NCI-H2081 treated with DMSO at 0.1 percent for 48 hours (cell line): ENCODE measurements at places on chromosomes 6 and 20.

DNA sequence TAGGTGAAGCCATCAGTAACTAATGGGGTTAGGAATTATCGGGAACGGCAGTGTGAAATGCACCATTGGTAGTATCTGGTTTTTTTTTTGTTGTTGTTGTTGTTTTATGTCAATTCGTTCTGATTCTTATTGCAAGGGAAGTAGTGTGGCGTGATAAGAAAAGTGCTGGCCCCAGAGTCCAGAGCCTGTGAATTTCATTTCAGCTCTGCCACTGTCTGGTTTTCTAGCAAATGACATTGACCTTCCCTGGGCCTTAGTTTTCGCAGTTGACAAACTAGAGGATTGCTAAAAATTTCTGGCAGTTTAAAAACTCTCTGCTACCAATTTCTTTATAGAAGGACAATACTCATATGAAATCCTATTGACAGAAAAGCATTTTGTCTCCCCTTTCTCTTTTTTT is 161.6 kb downstream of the AIG1 start:
- DNase-seq = no peak

- DNase-seq = no peak
Observed at GRCh38 chr20:25219365-25219764, 23.9 kb downstream of the ENTPD6 start.

DNA sequence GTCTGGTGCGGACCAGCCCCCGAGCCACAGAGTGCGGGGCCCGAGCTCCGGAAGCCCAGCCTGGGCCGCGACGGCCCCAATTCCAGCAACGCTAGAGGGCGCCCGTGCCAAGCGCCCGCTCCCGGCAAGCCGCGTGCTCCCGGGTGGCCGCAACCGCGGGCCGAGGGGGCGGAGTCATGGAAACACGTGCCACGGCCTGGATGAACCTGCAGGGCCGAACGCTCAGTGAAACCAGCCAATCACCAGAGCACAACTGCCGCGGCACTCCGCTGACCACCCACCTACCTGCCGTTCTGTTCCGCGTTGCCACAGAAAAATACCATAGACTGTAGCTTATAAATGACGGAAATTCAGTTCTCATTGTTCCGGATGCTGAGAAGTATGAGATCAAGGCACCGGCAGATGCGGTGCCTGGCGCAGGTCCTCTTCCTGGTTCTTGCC is 85.7 kb upstream of the FOXC1 start:
- no peak for DNase-seq

GRCh38 chr6:108123946-108124345 is 41.9 kb upstream of the NR2E1 start:
- no peak for DNase-seq

- no peak for DNase-seq
Observed at GRCh38 chr6:116326181-116326671, 44.5 kb upstream of the DSE start.

GRCh38 chr20:47740862-47741184 is 44.5 kb downstream of the SULF2 start:
- DNase-seq = no peak

DNA sequence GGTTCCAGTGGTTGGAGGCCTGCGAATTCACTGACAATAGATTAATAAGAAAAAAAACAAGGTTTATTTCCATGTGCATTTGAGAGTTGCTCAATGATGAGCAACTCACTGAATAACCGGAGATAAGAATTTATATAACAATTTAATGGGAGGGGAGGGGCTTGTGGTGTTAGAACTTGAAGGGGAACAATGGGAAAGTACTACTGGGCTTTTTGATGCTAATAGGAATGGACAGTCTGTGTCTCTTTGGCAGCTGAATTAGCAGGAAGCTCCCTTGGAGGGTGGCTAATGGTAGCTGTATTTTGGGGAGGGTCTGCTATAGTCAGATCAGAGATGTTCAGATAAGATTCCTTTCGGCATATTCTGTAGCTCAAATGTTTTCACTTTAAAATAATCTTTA is 62.4 kb upstream of the GMDS start:
- no peak for DNase-seq

GRCh38 chr6:149318581-149319286 is 1.2 kb downstream of the TAB2 start:
- DNase-seq = no peak

- no peak for DNase-seq
Observed at GRCh38 chr6:138500867-138501446, 1.7 kb upstream of the NHSL1 start.

- DNase-seq = no peak
Observed at GRCh38 chr6:24883618-24884017, 52.1 kb downstream of the RIPOR2 start.

GRCh38 chr6:156780102-156780641 is 3.0 kb downstream of the ARID1B start:
- DNase-seq = no peak

DNA sequence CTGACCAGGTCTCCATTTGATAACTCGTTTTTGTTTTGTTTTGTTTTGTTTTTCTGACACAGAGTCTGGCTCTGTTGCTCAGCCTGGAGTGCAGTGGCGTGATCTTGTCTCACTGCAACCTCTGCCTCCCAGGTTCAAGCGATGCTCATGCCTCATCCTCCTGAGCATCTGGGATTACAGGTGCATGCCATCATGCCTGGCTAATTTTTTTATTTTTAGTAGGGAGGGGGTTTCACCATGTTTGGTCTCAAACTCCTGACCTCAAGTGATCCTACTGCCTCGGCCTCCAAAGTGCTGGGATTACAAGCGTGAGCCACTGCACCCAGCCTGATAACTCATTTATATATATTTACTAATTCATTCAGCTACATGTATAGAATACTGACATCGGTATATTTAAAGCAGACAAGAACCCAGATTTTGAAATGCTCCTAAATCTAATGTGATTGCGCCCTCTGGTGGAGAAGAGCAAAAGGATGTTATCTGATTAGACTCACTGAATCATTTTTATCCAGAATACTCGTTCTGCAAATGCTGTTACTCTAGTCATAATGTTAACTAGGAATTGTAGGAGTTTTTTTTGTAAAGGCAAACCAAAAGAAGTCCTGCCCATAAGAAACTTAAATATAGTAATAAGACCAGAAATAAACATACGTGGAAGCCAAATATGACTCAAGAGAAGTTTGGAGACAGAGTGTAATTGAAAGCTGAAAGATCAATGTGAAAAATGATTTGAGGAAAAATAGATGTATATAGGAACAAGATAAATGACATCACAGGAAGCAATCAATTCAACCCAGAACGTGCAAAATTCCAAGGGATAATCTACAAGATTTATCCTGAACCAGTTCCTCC is 5.3 kb upstream of the COL12A1 start:
- peak; percentile 35 for DNase-seq

DNA sequence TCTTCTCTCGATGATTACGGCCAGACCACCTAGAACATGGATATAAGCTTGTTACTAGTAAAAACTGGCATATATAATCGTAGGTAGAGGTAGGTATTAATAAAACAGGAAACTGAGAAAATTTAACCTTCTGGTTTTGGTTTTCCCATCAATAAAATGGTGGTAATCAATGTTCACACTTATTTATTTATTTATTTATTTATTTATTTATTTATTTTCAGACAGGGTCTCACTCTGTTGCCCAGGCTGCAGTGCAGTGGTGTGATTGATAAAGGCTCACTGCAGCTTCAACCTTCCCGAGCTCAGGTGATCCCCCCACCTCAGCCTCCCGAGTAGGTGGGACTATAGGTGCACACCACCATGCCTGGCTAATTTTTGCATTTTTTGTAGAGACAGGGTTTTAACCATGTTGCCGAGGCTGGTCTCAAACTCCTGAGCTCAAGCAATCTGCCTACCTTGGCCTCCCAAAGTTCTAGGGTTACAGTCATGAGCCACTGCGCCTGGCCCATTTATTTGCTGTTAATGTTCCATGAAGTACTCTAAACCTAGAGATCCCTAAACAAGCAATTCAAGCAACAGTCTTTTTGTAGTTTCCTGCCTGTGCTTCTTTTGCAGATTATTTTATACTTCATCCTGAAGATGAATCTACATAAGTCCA is 11.5 kb downstream of the TOMM6 start:
- DNase-seq = no peak

GRCh38 chr6:4488389-4488788 is 287.8 kb upstream of the CDYL start:
- no peak for DNase-seq

DNA sequence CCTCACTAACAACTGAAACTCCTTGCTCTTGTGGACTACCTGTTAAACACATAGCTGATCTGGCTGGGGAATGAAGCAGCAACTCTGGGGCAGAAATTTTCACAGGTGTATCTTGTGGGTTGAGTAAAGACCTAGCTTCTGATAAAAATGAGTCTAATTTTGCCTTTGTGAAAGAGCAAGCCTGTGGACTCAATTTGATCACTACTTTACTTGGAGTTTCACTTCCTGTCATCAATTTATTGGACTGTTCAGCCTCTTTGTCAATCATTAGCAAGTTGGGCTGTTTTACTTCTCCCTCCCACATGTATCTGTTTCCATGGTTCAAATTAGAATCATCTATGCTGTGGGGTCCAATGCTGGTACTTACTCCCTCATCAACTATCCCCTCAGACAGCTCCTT is 29.6 kb upstream of the CRIP3 start:
- DNase-seq = no peak

DNA sequence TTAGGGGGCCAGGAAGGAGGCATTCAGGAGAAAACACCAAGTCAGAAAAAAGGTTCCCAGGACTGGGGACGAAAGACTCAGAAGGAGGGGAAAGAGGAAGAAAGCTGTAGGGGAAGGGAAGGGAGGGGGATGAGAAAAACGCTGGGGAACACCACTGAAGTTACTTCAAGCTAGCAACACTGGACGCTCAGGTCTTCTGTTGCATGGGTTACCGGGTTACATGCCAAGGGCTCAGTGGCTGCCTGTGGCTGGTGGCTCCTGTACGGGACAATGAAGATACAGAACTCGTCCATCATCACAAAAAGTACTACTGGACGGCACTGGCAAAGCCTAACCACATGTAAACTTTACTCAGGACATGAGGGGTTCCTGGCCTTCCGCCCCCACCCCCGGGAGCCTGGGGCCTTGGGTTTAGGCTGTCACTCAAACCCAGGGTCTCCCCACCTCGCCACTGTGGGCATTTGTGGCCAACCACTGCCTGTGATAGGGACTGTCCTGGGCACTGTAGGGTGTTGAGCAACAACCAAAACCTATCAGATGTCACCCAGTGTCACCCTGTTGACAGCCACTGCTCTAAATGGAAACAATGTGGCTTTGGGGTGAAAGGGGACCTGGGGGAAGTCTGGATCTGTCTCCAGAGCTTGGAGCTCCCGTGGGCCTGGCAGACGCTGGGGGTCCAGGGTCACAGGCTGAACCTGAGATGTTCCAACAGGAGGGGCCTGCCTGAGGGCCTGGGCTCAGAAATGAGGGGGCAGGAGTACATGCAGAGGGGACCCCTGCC is 40.3 kb upstream of the CD93 start:
- DNase-seq = no peak

- no peak for DNase-seq
Observed at GRCh38 chr6:96304997-96305396, 216.6 kb upstream of the UFL1 start.

DNA sequence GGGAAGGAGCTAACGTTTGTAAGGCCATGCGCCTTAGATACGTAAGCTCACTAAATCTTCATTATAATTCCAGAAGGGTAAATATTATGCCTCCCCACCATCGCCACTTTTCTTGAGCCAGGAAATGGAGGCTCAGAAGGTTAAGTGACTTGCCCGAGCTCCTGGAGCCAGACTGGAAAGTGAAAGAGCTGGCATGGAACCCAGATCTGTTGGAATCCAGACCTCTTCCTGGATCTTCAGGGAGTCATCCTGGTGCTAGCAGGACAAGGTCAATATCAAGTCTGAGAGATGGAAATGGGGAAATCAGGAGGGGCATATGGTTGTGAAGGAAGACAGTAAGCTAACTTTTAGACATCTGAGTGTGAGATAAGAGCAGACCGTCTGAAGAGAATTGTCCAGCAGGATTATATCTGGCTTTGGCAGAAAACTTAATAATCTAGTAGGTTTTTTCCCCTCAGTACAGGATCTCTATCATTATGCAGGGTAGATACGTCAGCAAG is 6.2 kb downstream of the TMEM200A start:
- DNase-seq = no peak

GRCh38 chr20:62601172-62601571 is 41.1 kb upstream of the SLCO4A1 start:
- DNase-seq = no peak

DNA sequence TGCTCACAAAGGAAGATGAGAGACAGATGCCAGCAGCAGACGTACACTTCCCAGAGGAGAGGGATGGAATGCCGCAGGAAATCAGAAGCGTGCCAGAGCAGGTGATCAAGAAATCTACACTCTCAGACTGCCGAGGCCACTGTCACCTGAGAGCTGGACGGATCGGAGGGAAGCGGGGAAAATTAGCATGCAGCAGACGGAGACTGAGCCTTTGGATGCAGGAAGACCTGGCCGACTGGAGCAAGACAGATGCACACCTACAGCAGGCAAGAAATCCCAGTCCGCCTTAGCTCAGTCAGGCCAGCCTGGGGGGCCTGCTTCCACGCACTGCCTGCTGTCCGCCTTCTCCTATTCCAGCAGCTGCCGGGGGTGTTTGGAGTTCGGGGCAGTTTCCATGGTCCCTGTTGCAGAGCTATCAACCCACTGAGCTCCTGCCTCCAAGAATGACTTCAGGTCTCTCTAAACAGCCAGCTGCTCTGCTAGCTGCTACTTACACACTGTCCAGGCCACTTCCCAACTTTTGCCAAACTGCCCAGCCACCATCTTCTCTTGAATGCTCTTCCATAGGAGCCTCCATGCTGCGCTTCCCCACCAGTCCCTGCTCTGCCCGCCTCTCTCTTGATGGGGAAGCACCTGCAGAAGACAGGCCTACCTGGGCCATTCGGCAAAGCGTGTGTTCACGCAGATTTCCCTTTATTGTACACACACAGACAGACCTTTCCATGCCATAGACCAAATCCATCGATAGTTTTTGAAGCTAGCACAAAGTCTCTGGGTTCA is 368.5 kb downstream of the ZFAND3 start:
- no peak for DNase-seq
